Foreskin keratinocyte (primary cell): ENCODE measurements at places on chromosomes 2 and 18.

- no peak for DNase-seq
Measured at GRCh38 chr18:58217052-58217451, 173.0 kb downstream of the NEDD4L start.

DNA sequence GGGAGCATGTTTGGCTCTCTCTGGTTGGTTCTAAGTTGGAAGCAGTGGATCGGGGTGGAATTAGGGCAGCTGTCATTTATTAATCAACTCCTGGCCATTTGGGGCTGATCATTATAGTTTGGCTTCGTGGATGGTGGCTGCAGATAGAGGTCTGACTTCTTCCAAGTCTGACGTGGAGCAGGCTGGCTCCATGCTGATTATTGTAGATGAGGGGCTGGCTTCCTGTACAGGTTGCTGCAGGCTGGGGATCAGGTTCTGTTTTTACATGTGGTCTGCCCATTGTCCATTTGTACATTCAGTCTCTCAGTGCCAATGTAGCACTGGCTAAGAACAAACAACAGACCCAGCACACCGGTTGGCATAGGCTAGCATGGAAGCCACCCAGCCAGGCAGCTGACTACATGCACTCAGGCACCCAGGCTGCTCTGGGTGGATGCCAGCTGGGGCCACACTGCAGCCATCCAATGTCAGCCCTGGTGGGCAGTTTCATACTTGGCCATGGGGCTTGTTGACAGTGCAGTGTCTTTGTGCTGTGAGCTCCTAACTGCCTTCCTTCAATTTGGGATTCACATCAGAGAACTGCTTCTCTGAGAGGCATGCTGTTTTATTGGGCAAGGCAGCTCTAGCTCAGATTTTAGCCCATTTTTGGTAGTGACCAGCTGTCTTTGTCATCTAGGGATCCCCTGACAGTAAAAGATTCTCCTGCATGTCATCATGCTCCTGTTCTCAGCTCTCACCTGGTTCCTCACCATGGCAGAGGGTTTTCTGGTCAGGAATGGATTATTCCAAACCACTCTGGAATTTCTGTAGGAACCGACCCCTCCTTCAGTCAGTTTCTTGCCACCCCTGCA is 25.4 kb downstream of the NPAS2 start:
- no peak for DNase-seq

GRCh38 chr2:224628416-224628815 is 43.3 kb upstream of the CUL3 start:
- DNase-seq, result no peak

GRCh38 chr2:142536966-142537365 is 340.5 kb upstream of the KYNU start:
- DNase-seq, result no peak

DNA sequence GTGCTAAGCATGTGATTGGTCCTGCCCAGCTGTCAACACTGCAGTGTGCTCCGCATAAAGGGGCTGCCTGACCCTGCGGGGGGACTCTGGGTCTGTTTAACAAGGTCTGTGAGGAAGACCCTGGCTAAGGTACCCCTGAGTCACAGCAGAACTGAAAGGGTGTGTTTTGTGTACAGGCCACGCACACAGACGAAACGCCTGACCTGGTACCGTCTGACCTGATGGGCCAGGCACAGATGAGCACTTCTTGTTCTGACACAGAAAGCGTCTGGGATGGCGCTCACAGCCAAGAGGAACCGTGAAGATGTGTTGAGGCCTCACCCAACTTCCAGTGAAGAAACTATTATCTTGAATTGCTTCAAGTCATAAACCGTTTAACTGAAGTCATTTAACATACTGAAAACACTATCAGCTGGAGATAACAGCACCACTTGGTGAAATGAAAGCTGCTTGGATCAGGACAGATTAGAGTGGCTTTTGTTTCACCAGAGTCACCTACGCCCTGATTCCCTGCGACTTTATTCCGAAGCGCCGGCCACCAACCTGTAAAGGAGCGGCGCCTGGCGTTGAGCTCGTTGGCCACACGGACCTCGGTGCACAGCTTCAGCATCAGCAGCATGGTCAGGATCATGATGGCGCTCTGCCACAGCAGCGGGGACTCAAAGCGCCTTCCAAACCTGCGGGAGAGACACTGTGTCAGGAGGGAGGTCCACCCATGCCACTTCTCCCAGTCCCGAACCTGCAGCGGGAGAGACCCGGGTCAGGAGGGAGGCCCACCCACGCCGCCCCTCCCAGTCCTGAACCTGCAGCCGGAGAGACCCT is 8.5 kb downstream of the SLC66A2 start:
- no peak for DNase-seq

DNA sequence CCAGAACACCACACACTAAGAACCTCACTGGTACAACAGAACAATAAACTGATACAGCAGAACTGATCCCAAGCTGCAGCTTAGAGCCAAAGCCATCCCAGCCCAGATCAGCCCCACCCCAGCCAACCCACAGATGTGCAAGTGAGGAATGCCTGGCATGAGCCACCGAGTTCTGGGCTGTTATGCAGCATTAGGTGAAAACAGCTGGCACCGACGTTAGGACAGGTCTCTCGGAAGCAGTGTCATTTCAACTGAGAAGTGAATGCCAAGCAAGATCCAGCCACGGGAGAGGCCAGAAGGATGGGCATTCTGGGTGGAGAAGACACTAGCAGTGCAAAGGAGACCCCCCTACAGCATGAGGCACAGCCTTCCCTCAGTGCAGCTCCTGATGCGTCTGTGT is 38.9 kb downstream of the ADCY3 start:
- DNase-seq, result no peak

DNA sequence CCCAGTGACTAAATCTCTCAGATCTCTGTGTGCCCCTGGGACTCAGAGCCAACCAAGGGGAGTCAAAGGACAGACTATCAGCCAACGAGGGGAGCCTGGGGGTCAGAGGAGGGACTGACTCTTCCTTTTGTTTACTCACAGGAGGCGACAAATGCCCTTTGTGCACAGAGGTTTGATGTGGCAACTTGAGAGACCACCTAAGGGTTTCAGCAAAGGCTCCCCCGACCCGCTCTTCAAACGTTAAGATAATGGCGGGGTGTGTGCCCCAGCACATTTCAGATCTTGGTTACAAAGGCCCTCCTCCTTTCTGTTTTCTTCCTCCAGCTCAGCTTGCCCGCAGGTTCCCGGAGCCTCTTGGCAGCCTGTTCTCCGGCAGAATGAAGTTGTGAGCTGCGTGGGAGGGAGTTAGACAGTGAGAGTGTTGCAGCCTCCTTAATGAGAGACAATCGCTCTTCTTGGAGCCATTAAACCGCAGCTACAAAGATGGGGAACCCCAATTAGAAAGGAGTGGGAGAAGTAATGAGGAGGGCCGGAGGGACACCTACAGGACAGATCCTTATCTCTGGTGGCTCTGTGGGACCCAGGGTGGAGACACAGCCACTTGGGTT is 76.2 kb downstream of the KIAA2012 start:
- DNase-seq, result no peak

DNA sequence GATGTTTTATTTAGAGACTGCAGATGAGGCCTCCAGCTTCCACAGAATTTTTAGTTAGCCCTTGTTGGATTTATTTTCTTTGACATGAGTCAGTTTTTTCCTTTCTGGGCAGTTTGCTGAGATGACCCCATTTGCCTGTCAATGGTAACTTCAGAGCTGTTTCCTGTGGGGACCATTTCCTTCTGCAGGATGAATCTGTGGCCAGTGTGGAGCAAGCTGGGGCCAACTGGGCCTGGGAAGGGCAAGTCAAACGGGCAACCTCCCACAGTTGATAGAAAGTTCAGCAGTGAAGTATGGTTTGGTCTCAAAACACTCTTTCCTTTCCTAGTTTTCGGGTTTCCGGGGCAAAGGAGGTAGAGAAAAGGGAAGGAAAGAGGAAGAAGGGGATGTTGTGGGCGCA is 291.4 kb upstream of the NRP2 start:
- no peak for DNase-seq

DNA sequence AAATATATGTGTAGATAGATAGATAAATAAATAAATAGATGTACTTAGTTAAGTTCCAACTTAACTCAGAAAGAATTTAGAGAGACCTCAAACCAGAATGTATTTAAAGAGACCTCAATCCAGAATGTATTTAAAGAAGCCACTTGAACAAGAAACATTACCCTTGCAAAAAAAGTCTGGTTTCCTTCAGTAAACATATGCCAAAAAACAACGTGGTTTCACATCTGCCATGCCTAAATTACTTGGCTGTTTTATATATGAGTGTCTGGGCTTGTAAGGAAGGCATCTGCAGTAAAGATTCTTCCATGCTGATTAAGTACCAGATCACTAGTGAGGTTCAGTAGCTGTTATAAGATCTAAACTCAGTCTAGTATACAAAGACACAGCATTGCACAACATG is 29.1 kb upstream of the RPE start:
- DNase-seq, result peak; percentile 16

GRCh38 chr2:202025816-202026215 is 7.8 kb upstream of the FZD7 start:
- no peak for DNase-seq
